ENCODE measurements at places on chromosomes 1 and 21. TPM values are rescaled to one million over a fixed set of nuclear protein-coding genes. Genes with fewer than 3 reads are reported as not detected.

The AKT3 gene
- 45.4 TPM for total RNA-seq

The SMIM1 gene
- 0.70 TPM for total RNA-seq

The FMO4 gene
- 3.7 TPM for total RNA-seq

The KRTAP21-2 gene
- not detected for total RNA-seq

The UBE2U gene
- total RNA-seq, result not detected

The URB1 gene
- 12.5 TPM for total RNA-seq

The CEP85 gene
- total RNA-seq, result 2.3 TPM

The UROD gene
- total RNA-seq, result 182 TPM

The CCDC185 gene
- total RNA-seq, result not detected

The IFNAR1 gene
- total RNA-seq, result 16.0 TPM

The IGSF21 gene
- not detected for total RNA-seq

The RBM11 gene
- total RNA-seq, result not detected

The SSR2 gene
- 519 TPM for total RNA-seq

The TMEM50B gene
- 18.5 TPM for total RNA-seq

The STK40 gene
- total RNA-seq, result 26.4 TPM

The GPN2 gene
- 10.7 TPM for total RNA-seq

The ZSCAN20 gene
- total RNA-seq, result 7.7 TPM

The GPR161 gene
- total RNA-seq, result 20.0 TPM

The CAPN2 gene
- total RNA-seq, result 337 TPM

The UTS2 gene
- not detected for total RNA-seq

The MARK1 gene
- 0.30 TPM for total RNA-seq

The BGLAP gene
- 0.23 TPM for total RNA-seq

The AGTRAP gene
- 34.3 TPM for total RNA-seq

The SLC30A1 gene
- total RNA-seq, result 17.7 TPM

Measured in smooth muscle cell of the coronary artery (primary cell).